ENCODE measurements at places on chromosomes 7 and 10.

DNA sequence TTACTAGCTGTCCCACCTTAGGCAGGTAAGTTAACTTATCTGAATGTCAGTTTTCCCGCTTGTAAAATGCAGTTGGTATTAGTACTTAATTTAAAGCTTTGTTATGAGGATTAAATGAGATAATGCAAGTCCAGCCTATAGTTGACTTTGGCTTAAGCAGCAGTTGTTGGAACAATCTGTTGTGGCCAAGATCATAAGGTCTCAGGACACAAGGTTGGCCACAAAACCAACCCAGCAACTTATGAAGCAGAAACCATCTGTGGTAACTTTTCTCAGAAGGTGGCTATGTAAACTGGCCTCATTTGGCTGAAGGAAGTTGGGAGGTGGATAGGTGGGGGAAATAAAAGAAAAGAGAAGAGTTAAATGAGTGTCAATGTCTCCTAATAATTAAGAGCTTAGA is 29.4 kb downstream of the ENTPD1 start:
- no peak for DNase-seq

GRCh38 chr10:123645615-123646014 is 20.5 kb upstream of the GPR26 start:
- DNase-seq, result no peak

DNA sequence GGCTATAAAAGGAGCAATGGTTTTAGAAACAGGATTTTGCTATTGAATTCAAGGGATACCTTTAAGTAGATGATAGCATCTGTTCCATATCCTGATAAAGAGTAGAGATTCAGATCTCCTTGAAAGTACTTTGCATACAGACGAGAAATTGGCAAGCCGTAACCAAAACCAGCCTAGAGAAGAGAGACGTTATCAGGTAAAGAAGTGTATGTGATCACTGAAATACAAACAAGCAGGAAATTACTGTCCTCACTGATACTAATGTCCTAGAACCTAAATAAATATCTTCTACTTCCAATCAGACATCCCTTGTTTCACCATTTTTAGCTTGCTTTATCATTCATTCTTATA is 9.4 kb downstream of the PDK4 start:
- no peak for DNase-seq

DNA sequence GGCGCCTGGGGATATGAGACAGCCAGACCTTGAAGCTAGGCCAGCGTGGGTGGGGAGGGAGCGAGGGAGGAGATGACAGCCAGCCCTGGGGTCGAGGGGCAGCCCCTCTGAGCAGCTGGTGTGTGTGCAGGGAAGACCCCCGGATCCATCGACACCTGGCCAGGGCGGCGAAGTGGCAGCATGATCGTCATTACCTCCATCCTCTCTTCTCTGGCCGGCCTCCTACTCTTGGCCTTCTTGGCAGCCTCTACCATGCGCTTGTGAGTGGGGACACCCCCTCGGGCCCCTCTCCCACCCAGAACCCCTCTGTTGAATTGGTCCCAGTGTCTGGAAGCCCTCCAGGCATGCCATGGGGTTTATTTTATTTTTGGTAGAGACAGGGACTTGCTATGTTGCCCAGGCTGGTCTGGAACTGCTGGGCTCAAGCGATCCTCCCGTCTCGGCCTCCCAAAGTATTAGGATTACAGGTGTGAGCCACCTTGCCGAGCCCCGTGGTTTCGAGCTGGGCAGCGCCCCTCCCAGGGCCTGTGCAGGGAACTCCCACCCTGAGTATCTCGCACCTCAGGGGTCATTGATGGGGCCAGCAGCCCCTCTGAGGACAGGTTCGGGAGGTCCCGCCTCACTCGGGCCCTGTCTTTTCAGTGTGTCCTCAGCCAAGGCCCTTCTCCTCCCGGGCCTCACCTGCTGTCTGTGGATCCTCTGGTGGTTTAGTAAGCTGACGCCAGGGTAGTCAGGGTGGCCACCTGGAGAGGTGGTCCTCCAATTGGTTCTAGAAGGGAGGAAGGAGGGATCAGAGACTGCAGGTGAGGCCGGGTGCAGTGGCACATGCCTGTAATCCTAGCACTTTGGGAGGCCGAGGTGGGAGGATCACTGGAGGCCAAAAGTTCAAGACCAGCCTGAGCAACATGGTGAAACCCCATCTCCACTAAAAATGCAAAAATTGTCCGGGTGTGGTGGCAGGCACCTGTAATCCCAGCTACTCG is 3.8 kb downstream of the UPK3B start:
- DNase-seq, result no peak

- DNase-seq, result no peak
Measured at GRCh38 chr10:129965959-129966358, 1.9 kb upstream of the EBF3 start.

- DNase-seq, result no peak
Measured at GRCh38 chr10:86659721-86660453, 5.5 kb downstream of the OPN4 start.

DNA sequence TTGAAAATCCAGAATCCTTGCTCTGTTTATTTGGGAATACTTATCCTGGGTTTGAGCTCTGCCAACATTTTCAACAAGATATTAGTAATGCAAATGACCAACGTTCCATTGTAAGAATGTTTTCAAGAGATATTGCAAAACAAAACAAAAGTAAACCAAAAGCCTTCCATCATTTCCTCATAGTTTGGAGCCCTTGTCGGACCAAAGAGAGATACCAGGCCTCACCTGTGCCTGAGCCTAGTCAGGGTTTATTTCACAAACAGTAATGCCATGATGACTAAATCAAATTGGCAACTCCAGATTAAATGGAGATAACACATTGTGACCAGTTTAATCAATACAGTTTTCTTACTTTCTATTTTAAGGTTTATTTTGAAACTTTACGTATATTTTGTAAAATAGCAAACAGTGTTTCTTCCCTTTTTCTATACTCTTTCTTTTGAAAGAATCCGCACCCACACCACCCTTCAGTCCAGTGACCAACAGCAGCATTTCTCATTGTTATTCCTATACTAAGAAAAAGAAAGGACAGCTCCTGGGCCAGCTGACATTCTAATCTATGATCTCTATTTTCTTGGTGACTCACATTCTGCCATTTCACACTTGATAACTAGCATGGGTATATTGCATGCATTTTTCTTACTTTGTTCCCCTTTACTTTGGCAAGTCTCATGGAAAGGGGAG is 168.5 kb upstream of the MEOX2 start:
- DNase-seq, result no peak

- DNase-seq, result no peak
Measured at GRCh38 chr7:21173436-21173835, 254.4 kb upstream of the SP4 start.

GRCh38 chr7:120733835-120734234 is 124.1 kb downstream of the TSPAN12 start:
- no peak for DNase-seq

DNA sequence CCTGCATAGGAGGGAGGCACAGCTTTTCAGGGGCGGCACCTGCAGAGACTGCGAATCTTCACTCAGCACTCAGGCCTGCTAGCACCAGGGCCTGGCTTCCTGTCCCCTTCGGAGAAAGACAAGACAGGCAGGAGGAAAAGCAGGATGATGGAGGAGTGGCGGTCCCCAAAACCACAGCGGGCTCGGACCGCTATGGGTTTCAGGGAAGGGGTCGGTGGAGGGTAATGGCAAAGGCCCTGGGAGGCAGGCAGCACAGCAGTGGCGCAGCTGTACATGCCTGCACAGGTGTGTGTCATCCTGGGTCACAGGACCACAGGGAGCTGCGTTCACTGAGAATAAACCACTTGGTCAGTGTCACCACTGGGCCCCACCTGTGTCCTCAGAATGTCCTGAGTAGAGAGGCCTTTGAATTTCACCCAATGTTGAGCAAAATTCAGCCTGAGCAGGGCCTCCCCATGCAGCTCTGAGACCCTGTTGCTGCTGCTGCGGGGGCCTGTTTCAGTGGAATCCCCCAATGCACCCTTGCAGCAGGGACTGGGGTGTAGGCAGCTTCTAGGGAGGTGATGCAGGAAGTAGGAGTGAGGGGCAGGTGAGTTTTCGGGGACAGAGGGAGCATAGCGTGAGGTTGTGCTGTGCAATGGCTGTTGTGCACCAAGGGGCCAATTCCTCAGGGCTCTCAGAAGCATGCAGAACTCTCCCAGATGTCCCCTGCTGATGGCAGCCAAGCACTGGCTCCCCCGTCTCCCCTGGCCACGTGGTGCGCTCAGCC is 90.6 kb upstream of the PPP2R2D start:
- DNase-seq, result no peak

DNA sequence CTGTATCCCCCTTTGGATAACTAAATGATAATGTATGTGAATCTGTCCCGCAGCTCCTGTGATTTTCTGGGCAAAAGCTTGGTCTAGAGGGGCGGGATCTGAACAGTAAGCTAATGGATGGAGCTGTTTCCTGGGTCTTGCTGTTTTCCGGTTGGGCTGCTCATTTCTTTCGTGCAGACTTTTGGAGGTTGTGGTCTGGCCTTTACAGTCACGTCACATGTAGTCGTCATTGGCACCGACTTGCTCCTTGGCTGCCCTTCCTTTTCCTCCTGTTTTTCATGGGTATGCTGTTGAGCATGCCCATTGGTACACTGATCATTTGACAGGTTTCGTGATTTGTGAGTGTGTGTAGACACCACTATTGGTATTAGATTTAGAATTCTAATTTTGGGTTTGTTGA is 2.0 kb downstream of the FBH1 start:
- DNase-seq, result no peak

GRCh38 chr7:142867398-142868187 is 12.7 kb downstream of the EPHB6 start:
- no peak for DNase-seq

GRCh38 chr10:71093531-71093930 is 118.8 kb upstream of the UNC5B start:
- DNase-seq, result no peak

GRCh38 chr10:6721480-6721879 is 141.4 kb upstream of the PRKCQ start:
- no peak for DNase-seq

DNA sequence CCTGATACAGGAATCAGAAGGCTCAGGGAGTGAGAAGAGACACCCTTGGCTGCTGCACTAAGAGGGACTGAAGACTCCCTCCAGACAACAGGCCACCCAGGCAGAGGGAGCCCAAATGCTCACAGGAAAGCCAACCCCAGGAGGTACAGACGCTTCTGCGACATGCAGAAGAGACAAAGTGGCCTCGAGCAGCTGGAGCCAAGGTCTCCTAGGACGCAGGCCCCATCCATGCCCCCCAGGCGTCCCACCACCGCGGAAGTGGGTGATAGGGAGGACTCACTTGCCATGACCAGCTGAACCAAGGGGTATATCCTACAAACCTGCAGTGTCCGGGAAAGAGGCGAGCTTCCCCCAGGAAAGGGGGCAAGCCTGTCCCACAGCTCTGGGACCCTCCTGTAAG is 56.9 kb downstream of the CTBP2 start:
- DNase-seq, result no peak

DNA sequence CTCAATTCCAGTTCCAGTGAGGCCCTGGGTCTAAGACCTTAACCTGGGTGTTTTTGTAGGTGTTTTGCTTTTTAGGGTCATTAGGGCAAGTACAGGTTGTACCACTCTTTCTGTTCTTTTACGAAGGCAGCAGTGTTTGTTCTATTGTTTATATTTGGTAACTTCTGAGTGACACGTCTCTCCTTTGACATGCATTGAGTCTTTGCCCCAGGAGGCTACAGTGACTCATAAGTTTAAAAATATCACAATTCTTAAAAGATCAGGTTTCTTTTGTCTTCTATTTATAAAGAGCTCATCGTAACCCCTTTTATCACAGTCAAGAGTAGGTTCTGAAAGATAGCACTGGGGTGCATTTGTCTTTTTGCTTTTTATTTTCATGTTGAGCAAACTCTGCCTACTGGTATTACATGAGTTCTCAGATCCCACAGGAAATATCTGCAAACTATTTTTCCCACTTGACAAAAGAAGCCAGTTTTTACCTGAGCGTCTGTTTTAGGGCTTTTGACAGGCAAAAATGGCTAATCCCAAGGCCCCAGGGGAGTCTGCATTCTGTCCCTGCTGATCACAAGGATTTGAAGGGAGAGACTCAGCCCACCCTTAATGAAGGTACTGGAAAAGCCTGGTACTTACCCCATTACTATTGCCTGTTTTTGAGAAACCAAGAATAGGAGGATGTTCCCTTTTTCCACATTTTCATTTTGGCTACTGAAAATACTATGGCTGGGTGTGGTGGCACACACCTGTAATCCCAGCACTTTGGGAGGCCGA is 7.9 kb downstream of the NUDT13 start:
- DNase-seq, result peak; percentile 54

DNA sequence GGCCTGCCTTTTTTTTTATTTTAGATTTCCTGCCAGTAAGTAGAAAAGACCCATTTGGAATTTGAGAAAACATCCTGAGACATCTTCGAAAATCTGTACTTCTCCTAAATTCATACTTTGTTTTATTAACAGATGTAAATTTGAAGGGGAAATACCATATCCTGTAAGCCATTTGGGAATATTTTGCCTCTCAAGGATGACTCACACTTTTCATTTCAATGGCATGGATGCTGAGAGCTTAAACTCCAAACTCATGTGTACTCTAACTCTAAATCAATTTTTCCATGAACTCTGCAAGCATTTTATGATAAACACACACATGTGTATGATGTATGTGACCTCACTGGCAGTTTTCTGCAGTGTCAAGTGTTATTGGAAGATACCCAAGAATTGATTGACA is 89.0 kb downstream of the SEMA3A start:
- no peak for DNase-seq

DNA sequence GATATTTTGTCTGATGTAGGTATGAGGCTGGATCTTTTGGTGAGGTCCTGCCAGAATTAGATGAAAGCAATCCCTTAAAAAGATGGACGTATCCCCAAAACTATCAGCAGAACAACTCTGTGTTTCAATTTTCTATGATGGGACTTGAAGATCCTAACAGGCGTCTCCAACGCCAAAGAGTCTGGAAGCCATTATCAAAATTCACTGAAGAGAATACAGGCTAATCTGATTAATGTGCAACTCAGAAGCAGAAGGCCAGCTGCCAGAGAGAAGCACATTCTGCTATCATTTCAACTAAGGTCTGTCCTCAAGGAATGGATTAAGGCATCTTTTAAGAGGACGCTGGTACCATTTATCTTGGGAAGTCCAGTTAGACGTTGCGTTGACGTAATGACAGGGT is 119.7 kb downstream of the FGFR2 start:
- DNase-seq, result no peak

Data from Kasumi-1 (cell line).